Stimulated activated CD8-positive, alpha-beta memory T cell treated with anti-CD3 and anti-CD28 coated beads, Interleukin-4, amount 100 ng/mL, for 4 hours (primary cell): ENCODE measurements at places on chromosomes 5 and 9.

DNA sequence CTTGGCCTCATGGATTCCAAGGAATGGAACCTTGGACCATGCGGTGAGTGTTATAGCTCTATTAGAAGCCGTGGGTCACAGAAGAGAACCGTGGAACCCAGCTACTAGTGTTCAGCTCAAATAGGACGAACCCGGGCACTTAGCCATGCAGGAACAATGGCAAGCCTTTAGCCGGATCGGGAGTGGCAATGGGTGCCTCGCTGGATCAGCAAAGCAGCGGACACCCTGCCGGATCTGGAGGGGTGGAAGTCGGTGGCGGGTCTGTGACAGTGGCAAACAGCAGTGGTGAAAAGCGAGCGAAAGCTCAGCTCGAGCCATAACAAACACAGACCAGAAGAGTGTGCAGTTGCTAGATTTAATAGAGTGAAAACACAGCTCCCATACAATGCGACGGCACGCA, 2.4 kb upstream of the CDO1 start:
- no peak for DNase-seq

DNA sequence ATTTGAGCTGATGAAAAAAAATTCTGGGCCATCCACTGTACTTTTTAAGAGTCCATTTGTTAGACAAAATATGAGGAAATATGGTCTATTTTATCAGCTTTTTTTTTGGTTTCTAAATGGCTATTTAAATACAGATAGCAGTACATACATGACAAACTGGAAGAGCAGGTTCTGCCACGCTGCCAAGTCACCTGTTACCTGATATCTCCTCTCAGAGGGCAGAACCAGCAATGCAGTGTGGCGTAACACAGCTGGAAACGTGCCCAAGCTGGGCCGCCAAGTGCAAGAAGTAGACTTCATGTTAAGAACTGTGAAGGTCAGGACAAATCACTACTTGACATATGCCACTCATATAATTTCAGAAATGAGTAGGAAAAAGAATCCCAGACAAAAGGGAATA, 8.1 kb downstream of the MCIDAS start:
- DNase-seq = no peak

GRCh38 chr5:147407094-147407681, 102.7 kb downstream of the DPYSL3 start:
- DNase-seq = no peak

DNA sequence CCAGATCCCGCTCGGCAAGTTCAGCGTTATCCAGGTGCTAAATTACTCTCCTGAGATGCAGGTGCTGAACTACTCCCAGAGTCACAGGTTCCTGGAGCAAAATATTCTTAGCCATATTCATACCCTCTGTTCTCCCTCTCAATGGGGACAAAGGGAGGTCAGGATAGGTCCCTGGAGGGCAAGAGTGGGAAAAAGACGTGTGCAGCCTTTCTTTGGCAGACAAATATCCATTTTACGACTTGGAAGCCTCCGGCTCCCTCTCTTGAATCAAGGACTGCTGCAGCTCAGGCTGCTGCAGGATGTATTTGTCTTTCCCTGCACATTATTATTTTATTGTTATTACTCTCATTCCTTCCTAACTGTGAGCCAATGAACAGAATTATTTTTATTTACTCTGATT, 590.2 kb downstream of the NR2F1-AS1 start:
- DNase-seq = no peak

GRCh38 chr9:69060766-69061165, 25.2 kb downstream of the FXN start:
- DNase-seq = no peak

- DNase-seq = no peak
These were observed 219.3 kb upstream of the TRIM32 start for GRCh38 chr9:116467740-116468351.

DNA sequence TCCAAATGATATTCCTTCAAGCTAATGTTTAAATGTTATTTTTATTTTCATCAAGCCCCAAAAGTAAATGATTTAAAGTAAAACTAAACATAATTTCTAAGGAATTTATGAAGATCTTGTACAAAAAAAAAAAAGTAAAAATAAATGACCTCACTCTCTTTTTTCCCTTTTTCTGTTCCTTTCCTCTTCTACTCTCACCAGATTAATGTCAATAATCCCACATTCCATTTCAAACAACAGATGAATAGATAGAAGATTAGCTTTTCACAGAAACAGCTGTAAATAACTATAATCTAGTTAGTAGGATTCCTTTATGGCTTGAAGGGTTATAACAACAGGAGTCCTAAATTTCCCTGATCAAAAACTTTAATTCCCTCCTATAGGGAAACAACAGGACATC, 88.1 kb downstream of the EFNA5 start:
- no peak for DNase-seq

GRCh38 chr5:68714810-68715209, 379.0 kb upstream of the SLC30A5 start:
- DNase-seq = no peak

DNA sequence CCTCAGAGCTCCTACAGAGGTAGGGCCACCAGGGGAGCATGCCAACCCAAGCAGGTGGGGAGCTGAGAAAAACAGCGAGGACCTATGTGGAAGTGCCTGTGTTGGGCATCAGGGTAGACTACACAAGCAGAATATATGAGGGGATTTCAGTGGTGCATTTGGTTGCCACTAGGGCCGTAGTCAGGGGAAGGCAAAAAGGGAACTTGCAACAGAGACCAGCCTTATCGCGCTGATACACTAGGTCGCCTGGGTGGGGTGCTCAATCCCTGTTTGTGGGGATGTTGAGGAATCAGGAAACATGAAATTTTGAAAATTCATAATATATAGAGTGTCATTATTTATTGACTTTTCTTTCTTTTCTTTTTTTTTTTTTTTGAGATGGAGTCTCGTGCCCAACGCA, 370.9 kb upstream of the PRR16 start:
- DNase-seq = no peak

GRCh38 chr5:3343211-3343610, 252.4 kb upstream of the IRX1 start:
- DNase-seq = no peak

GRCh38 chr5:173922527-173922926, 34.4 kb downstream of the CPEB4 start:
- DNase-seq = no peak

GRCh38 chr9:135714242-135715055, 12.5 kb downstream of the KCNT1 start:
- no peak for DNase-seq

DNA sequence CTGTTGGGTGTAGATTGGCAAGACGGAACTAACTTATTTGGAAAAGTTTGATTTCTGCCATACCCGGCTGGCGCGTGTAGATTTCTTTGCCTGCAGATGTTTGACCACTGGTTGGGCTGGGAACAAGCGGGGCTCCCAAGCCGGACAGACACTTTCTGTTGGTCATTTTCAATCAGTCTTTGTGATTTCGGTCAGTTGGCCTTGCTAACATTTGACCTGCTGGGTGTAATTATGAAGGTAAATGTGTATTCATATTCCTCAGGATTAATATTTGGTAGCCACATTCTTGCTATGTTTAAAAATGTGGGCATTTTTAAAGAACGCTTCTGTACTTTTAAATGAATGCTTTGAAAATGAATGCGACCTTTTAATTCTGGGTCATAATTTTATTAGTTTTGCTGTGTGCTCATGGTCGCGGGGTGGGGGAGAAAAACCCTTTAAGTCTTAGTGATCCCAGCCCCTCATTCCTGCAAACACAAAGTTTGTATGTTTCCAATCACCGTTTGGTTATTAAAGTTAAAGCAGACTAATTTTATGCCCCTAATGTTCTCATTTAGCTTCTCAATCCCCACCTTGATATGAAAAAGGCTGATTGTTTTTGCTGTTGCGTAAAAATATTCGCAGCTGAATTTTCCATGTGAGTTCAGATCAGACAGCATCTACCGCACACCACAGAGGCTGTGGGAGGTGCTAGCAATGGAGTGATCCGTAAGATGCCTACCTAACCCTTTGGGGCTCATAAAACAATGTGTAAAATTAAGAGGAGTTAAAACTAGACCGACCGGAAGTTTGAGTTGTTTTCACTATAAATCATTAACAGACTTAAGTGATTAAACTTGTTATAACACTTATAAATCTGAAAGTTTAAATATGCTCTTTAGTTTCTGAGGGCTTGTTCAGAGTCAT, 1.5 kb downstream of the RASGRF2 start:
- DNase-seq = no peak

DNA sequence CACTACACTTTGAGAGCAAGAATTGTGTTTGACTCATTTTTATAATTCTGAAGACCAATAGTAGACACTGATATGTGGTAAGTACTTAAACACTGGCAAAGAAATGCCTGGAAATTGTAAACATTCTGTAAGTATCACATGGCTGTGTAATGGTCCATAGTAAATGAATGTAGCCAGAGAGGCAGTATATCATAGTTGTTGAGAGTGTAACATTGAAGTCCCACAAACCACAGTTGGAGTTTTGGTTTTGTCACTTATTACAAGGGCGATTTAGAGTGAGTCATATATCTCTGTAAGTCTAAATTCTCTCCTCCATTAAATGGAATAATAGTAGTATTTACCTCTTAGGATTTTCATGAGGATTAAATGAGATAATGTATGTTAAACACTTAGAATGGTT, 181.1 kb upstream of the MEF2C start:
- no peak for DNase-seq

- no peak for DNase-seq
These were observed 304.4 kb upstream of the KIF2A start for GRCh38 chr5:62001640-62002039.

- DNase-seq = no peak
These were observed 279.1 kb downstream of the MAST4 start for GRCh38 chr5:66875315-66875714.

DNA sequence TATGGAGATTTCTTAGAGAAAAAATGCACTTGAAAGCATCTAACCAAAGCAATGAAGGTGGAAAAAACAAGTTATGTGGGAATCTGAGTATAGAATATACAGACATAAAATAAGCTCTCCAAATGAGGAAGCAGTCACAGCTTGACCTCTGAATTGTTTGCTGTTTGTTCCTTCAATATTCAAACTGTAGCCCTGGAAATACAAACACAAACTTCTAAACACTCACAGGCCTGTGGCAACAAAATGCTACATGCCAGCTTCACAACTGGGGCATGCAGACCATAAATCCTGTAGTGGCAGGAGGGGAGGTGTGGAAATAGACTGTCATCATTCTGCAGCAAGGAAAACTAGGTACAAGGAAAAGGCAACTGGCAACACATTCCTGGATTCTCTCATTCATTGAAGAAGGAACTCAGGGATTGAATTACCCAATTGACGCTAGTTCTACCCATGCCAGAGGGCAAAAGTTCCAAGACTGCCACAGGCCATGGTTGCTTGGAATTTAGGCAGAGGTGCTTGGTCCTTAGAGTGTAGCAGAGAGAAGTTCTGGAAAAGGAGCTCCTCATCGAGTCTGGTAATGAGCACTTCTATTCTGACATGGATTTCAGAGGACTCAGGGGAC, 349.6 kb downstream of the PDE4D start:
- no peak for DNase-seq

GRCh38 chr9:26240020-26240419, 561.8 kb upstream of the TUSC1 start:
- DNase-seq = no peak

DNA sequence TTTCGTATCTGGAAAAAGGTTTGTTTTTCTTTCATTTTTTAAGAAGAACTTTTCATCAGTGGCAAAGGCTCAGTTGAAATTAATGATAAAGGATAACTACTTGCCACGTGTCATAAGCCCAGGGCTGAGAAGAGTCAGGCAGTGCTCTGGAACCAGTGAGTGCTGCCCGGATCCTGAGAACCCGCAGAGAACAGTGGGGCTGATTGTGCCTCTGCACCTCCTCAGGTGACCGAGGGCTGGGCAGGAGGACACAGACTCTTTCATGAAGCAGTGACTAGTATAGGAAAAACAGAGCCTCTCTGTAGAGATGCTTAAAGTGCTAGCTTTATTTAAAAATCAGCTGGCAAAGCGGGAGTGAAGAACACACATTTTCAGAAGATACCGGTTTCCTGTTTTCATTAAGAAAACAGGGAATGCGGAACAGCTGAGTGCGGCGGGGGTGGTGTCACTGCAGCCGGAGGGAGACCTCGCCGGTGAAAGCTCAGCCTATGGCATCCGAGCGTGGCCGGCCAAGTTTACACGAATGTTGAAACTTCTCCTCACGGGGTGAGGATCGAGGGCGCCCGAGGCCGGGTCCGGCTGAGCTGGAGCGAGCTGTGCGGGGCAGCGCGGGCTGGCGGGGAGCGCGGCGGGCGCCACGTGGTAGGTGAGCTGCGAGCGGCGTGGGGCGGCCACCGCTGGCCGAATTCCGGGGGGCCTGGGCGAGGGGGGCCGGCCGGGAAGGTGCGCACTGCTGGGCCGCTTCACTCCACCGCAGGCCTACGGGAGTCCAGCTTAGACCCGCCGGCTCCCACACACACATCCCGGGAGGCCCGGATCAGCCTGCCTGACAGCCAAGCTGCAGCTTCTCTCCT, 134.7 kb upstream of the DMRT1 start:
- no peak for DNase-seq

DNA sequence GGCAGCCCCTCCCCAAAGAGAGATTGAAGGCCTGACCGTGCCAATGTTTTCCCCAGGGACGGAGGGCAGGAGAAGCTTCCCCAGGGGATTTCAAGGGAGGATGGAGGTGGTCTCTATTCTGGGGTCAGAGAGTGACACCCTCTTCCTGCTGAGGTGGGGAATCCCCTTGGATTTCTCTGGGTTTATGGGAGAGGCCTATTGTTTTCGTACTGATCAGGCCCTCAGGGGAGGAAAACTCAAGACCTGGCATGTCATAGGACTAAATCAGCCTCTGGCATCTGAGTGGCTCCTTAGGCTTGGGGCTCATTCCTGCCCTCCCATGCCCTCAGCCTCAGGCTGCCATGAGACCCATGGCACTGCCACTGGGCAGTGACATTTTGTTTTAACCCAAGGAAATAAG, 44.6 kb downstream of the IRF1 start:
- DNase-seq = no peak

DNA sequence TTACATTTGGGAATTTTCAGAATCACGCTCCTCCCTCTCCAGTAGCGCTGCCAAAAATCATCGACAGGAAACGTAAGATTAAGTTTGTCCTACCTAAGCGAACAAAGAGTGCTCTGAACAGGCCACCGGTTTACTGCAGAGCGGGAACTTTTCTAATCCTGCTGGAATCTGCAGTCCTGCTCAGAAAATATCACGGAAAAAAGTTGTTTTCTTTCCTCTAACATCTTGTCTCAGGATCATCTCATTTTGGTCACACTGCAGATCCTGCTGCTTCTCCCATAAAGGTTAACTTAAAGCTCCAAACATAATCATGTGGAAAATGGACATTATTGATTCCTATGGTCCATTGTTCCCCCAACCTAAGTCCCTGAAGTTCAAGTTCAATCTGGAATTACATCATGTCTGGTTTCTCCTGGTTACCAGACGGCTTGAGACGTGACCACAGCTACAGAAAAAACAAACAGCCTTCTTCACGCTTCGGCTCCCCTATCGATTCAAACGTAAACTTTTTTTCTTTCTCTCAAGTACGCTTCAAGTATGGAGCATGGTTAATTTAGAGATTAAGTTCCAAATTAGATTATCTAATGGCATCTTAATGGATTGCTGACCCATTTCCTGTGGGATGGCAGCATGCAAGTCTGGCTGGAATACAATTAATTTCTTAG, 217.6 kb downstream of the NFIB start:
- DNase-seq = no peak
